ENCODE measurements at places on chromosomes 7 and 10.

DNA sequence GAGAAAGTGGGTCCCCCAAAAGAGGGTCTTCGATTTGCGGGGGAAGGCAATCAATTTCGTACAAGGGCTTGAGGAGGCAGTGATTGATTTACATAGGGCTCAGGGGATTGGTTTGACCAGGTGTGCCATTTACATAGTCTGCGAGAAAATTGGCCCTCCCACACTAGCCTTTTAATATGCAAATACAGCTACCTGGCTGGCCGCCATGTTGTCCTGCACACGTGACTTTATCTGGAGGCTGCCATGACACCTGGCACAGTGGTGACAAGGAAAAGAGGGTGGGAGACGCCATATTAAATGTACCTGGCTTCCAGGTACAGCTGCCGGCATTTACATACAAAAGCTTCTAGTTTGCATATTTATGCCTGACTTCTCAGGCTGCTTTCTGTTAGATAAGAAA is 1577.2 kb upstream of the LRRTM3 start:
- no peak for DNase-seq

- DNase-seq = no peak
These were observed 492.9 kb downstream of the PTPRN2 start for GRCh38 chr7:158094671-158095226.

- no peak for DNase-seq
These were observed 1.1 kb upstream of the MACC1 start for GRCh38 chr7:20218279-20218678.

DNA sequence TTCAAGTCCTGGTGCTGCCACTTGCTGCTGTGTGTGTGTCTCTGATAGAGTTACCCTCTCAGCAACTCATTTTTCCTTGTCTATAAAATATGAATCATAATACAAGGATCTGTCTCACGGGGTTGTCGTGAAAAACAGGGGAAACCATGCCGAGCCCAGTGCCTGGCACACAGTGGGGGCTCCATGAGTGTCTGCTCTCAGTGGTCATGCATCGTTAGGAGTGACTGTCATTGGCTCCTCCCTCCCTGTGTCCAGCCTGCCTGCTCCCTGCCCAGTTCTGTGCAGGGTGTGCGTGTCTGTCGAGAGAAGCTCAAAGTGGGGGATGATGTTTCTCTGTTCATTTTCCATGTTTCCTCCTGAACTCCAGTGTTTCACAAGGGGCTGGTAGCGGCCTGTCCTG is 83.6 kb upstream of the LRRC4 start:
- DNase-seq = no peak

- no peak for DNase-seq
These were observed 194.4 kb downstream of the CCSER2 start for GRCh38 chr10:84522612-84523462.

DNA sequence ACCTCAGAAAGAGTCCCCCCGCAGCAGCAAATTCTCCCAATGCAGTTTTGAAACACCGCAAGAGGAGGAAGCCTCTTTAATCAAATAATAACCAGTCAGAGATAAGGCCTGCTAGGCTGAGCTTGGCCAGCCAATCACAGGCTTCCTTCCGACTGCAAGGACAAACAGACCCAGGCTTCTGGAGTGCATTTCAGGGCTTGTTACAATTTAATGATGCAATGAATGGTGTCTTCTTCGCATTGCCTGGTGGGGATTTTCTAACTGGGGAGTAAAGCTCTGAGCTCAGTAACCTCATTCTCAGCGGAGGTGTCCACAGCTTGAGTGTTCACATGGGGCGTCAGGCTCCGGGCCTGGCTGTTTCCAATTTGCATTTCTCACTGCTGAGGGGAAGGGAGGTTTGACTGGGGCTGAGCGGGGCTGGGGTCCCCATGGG is 31.8 kb upstream of the GPAM start:
- DNase-seq = no peak

DNA sequence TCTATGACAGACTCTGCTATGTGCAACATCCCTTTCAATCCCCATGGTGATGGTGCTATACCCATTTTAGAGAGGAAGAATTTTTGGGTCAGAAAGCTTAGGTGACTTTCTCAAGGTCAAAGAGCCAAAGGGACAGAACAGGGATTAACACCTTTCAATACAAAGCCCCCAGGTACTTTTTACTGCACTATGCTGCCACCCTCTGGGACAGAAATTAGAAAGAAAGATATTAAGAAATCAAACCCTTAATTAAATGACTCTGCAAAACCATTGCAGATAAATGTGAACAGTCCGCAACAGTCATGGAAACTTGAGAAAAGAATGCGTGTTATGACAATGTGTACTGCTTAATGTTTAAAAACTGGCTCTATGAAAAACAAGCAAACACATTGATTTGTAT is 673.7 kb downstream of the MAGI2 start:
- no peak for DNase-seq

DNA sequence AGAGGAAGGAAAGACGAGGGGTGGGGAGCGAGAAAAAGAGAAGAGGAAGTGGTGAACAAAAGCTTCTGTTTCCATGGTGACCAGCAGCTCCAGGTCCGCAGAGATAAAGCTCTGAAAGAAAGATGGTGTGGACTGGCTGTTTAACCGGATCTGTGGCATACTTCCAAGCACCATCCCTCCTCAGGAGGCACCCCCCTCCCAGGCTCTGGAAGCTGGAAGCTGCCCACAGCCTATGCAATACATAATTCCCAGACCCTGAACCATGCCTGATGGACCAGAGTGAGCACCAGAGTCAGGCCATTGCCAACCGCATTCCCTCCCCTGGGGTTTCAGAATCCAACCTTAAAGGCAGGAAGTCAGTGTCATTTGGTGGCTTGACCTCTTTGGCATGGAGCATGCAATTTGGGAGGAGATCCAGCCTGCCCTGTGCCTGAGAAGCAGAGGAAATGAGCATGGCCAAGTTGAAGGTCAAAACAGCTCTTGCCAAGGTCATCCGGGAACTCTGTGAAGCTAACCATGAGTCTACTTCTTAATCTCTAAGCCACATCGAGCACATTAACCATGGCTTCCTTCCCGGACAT is 22.2 kb upstream of the CPXM2 start:
- DNase-seq = no peak

GRCh38 chr7:94266238-94266644 is 128.5 kb upstream of the COL1A2 start:
- DNase-seq = no peak

- DNase-seq = no peak
These were observed 20.7 kb downstream of the FGFR2 start for GRCh38 chr10:121577568-121577967.

DNA sequence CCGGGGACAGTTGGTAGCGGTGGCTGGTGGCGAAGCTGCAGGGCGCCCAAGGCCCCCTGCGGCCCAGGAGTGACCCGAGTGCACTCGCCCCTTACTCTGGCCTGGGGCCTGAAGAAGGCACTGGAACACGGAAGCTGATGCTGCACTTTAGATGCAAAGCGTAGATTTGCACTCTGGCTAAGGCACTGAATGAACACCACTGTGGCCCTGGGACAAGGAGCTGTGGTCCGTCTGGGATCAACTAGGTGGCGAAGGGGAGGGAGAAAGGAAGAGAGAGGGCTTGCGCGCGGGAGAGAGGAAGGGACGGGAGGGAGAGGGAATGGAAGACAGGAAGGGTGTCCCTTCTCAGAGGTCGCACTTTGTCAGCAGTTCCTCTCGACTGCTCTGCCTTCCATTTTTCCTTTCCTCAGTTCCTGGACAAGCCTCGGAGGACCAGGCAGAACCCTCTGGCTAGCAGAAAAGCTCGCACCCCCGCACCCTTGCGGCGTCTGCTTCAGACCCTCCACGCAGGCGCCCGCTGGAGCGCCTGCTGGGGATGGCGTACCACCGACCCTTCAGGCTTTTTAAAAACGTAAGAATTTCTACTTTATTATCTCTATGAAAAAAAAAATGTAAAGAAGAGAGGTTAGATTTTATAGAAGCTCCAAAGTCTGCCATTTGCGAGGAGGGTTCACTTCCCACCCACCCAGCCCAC is 1.2 kb downstream of the FERD3L start:
- DNase-seq = no peak

DNA sequence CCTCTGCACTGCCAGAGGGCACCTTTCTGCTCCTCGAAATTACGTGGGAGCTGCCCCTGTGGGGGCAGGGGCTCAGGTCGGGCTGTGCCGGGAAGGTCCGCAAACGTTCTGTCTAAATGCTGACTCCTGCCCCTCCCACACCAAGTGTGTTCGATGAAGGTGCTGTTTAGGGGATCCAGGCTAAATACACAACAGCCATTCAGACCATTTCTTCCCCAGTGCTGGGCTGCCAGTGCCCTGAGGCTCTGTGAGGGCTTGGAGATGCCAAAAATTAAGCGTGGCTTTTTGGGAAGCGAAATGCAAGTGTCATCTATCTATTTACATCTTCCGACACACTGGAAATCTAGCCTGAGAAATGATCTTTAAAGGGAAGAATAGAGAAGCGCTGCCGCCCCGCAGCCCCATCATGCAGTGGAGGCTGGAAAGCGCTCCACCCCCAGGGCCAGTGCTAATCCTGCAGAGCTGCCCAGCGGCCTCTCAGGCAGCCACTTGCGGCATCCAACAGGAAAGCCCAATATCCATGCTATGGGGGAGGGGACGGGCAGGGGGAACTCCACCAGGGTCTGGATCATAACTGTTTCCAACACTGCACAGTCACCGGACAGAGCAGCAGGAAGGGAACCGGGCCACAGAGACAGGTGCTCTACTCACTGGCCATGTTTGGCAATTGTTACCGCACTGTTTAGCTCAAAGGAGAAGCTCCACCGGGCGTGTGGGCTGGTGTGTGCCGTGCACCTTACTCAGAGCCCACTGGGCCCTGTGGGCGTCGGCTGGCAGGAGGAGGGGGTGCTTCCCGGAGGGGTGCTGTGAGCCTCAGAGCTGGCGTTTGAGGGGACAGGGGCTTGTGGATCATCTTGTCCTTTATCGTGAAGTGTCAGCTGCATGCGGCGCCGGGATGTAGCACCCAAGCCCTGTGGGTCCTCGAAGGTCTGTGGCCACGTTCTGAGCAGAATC is 205.5 kb downstream of the DNAJB6 start:
- DNase-seq = no peak

- DNase-seq = no peak
These were observed 643.0 kb downstream of the SUGCT start for GRCh38 chr7:40777730-40778312.

DNA sequence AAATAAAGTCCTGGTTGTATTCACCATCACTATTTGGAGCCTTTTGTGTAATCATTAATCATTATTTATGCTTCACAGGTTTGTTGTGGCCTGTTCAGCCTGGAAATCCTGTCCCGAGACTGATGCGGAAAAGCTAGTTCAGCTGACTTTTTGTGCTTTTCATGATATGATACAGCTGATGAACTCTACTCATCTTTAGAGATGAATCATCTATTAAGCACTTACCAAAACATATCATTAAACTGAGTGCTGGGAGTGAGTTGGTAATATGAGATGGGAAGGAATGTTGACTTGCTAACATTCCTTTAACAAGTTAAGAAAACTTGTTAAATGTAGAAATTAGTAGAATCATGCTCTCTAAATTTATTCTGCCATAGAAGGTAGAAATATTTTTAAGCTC is 53.0 kb downstream of the CROT start:
- DNase-seq = no peak

DNA sequence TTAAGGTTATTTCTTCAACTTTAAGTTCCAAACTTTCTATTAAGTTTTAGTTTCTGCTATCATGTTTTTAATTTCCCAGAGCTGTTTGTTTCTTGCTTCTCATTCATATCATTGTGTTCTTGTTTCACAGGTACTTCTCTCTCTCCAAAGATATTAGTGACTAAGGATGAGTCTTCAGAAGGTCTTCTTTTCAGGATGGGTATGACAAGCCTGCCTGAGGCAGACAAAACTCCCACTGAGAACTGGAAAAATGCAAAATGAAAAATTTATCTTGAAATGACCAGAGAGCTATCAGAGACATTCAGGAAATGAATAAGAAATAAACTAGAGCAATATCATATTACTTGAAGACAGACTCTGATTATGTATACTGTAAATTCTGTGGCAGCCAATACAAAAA is 110.8 kb upstream of the EGFR start:
- DNase-seq = no peak

GRCh38 chr7:66467887-66468286 is 160.8 kb upstream of the KCTD7 start:
- DNase-seq = no peak

GRCh38 chr10:26488344-26488743 is 50.2 kb downstream of the APBB1IP start:
- no peak for DNase-seq

- DNase-seq = no peak
These were observed 65.6 kb downstream of the SCRN1 start for GRCh38 chr7:29924006-29924405.

- peak; percentile 3 for DNase-seq
These were observed 142.8 kb downstream of the LSM5 start for GRCh38 chr7:32347244-32347828.

- DNase-seq = no peak
These were observed 28.6 kb upstream of the GIMAP8 start for GRCh38 chr7:150421831-150422230.

DNA sequence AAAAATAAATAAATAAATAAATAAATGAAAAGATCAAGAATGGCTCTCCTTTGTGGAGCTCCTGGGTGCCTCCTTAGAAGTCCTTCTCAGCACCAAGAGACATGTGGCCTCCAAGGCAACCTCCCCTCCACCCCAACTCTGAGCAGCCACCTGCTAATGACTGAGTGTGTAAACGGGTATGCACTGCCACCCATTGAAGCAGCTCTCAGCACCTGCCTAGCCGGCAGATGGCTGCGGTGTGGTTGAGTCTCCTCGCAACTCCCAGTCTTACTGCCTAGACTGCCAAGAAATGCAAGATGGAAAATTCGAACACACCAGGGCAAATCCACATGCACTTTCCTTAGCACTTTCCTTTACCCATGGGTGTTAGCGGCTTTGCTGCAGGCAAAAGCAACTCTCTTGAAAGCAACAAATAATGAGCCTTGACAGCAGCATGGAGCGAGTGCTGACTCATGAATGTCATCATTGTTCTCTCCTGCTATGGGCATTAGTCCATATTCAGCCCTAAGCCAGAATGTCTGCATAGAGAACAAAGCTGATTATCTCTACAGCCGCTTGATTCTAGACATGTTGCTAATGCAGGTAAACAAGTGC is 913.9 kb upstream of the AUTS2 start:
- no peak for DNase-seq

DNA sequence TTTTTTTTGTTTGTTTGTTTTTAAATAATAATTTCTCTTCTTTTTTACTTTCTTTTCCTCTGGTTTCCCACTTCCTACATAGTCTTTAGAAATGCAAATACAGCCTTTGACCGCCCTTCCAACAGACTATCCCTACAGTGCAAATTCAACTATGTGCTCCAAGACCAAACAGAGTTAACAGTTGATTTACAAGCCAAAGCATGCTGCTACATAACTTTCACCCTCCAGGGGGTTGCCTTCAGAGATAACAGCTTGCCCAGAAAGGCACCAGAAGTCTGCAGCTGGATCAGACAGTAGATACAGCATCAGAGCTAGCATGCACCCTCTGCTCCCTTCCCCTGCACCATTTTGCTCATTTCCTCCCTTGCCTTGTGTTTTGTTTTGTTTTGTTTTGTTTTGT is 539.0 kb downstream of the ZWINT start:
- DNase-seq = no peak

- no peak for DNase-seq
These were observed 93.5 kb upstream of the LYZL2 start for GRCh38 chr10:30722956-30723620.

- no peak for DNase-seq
These were observed 17.7 kb downstream of the IFIT3 start for GRCh38 chr10:89345367-89346000.
